ENCODE measurements at places on chromosomes 2 and 18.

GRCh38 chr2:112997151-112997550, 8.1 kb upstream of the IL36A start:
- no peak for DNase-seq

DNA sequence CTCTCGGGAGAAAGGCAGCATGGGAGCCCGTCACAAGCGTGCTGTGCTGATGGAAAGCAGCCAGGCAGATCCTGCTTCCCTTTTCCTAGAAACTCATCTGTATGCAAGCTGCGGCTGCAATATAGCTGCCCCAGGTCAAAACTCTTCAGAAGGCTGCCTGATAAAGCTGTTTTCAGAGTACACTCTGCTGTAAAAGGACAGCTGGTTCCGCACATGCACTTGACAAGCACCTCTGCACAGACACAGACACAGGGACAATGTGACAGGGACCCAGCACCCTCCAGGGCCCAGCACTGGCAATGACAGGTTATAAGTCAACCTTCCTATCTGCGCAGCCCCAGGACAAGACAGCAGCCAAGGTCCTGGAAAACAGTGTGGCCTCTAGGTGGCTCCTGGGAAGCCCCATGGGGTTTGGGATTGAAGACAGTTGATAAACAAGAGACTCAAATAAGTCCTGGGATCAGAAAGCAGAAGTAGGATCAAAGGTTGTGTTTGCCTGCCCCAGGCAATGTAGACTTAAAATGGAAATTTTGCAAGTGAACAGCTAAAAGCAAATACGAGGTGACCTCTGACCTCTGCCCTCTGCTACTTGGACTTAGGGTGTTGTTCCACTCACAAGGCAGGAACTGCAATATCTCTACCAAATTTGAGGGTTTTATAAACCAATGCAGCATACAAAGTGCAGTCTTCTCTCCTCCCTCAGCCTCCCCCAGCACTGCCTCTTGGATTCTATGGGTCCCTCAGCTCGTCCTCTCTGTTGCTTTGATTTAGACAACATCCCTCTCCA, 16.9 kb downstream of the SLC66A2 start:
- DNase-seq: no peak

- no peak for DNase-seq
Observed at GRCh38 chr2:235026649-235027557, 75.1 kb downstream of the SH3BP4 start.

GRCh38 chr18:26356045-26356785, 130.0 kb downstream of the TAF4B start:
- no peak for DNase-seq

GRCh38 chr2:156456616-156457015, 20.4 kb downstream of the GPD2 start:
- DNase-seq: no peak

DNA sequence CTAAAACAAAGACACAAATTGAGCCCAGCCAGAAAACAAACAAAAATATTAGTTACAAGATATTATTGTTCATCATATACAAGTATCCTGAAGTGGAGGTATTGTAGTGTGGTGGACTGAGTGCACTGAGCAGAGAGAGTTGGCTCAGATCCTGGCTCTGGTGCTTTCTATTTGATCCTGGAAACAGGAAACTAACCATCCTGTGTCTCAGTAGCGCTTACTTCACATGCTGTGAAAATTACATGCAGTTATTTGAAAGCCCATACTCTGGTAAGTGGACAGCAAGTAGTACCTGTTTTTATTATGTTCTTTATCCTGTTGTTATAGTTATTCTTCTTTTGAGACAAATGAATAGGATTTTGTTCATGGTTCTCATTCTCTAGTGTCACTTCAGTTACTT, 84.3 kb upstream of the CRIM1 start:
- DNase-seq: no peak

GRCh38 chr18:21315741-21316197, 73.7 kb downstream of the GREB1L start:
- no peak for DNase-seq

DNA sequence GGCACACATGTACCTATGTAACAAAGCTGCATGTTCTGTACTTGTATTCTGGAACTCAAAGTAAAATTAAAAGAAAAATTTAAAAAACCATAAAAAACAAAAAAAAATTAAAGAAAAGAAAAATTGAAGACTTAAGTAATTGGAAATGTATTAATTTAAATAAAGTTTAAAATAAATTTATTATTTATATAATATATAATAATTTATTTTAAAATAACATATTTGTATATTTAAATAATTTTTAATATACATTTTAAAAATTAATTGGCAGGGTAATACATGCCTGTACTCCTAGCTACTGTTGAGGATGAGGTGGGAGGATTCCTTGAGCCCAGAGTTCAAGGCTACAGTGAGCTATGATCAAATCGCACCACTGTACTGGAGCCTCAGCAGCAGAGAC, 1830.6 kb upstream of the CELF4 start:
- DNase-seq: no peak

DNA sequence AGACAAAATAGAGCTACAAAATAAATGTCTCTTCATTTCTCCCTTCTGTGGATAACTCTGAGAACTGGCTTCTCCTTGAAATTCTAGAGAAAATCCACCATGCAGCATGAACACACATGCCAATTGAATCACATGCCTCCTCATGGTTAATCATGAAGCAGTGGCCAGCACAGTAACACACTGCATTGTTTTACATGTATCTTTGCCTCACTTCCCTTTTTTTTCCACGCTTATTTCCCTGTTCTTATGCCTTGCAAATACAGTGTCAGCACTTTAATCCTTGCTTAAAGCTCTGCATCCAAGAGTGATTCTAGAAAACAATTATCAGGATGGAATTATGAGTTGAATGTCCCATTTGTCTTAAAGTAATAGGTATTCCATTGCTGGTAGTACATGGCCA, 50.3 kb upstream of the ZBTB7C start:
- DNase-seq: no peak

DNA sequence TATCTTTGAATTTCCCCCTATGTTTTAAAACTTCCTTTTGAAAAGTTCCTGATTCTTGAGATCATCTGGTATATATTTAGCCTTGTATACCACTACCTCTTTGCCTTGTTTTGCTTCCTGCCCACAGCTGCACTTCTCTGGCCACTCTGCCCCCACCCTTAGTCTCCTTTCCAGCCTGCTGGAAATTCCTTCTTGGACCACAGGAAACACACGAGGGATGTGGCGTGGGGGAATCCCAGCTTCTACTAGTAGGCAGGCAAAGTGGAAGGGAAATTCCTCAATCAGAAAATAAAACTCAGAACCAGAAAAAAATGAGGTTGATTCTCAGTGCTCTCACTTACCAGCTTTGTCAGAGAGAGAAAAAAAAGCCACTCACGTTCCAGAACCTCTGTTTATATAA, 13.4 kb downstream of the IL18RAP start:
- DNase-seq: no peak

DNA sequence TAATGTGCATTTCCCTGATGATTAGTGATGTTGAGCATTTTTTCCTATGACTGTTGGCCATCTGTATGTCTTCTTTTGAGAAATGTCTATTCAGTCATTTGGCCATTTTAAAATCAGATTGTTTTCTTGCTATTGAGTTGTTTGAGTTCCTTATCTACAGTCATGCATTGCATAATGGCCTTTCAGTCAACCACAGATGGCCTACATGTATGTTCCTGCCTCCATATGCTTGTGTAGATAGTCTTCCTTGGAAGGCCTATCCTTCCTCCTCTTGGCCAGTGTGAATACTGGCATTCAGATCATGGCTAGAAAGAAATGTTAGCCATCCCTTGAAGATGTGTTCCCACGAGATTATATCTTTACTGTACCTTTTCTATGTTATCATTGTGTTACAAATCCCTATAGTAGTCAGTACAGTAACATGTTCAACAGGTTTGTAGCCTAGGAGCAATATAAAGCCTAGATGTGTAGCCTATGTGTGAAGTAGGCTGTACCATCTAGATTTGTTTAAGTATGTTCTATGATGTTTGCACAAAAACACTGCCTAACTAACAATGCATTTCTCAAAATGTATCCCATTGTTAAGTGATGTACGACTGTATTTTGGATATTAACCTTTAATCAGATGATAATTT, 65.6 kb upstream of the CD302 start:
- no peak for DNase-seq

DNA sequence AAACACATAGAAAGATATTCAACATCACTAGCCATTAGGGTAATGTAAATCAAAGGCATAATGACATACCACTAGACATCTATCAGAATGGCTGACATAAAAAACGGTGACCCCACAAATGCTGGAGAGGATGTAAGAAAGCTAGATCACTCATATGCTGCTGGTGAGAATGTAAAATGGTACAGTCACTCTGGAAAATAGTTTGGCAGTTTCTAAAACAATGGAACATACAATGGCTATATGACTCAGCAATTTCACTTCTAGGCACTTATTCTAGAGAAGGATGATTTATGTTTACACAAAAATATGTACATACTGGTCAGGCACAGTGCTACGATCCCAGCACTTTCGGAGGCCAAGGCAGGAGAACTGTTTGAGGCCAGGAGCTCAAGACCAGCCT, 87.3 kb downstream of the COLEC12 start:
- DNase-seq: no peak

DNA sequence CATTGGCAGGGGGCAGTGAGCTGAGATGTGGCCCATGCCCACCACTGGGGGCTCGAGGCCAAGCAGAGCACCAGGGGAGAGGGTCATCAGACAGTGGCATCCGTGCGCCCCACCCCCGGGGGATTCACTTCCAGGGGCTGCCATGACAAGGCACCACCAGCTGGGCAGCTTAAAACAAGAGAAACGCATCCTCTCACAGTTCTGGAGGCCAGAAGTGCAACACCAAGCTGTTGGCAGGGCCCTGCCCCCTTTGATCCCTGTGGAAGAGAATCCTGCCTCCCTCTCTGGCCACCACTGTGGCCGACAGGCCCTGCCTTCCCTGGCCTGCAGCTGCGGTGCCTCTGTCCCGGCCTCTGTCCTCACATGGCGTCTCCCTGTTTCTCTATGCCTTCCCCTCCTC, 187.7 kb upstream of the ID2 start:
- DNase-seq: no peak

DNA sequence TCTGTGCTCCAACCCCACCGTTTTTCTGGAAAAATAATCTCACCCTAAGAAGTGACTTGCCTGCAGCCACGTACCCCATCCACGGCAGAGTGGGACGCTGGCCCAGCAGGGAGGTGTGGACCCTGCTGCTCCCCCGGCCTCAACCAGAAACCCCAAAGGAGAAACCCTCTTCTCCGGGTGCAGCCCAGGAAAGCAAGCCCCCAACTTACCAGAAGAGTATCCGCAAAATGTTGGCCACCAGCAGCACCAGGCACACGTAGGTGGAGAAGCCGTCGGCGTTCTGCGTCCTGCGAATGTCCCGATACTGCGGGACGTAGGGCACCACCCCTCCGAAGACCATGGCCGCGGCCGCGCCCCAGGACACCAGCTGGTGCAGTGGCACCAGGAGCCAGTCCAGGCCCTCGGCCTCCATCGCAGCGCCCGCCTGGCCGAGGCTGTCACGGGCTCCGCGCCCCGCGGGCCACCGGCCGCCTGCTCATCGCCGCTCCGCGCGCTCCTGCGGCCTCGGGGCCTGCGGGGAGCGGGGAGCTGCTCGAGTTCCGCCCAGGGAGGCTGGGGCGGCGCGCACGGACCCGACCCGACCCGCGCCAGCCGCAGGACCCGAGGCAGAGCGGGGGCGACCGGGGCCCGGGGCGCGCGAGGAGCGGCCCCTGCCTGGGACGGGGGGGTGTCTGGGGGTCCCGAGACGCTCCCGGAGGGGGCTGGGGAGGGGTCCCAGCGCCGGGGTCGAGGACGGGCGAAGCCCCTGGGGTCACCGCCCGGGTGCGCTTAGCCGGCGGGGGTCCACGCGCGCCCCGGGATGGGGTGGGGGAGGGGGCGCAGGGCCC, 725 bp downstream of the SLC66A2 start:
- no peak for DNase-seq

GRCh38 chr2:127194447-127194846, 25.7 kb downstream of the CYP27C1 start:
- DNase-seq: no peak

- DNase-seq: no peak
Observed at GRCh38 chr2:112137516-112138158, 548 bp upstream of the FBLN7 start.

- no peak for DNase-seq
Observed at GRCh38 chr2:126921066-126921465, 22.4 kb downstream of the TEX51 start.

GRCh38 chr18:61892683-61893308, at the start of gene RNF152:
RNF152 (minus strand) TSS chr18:61893007; CDS start chr18:61816463, 76,544 bp downstream.
- no peak for DNase-seq

- no peak for DNase-seq
Observed at GRCh38 chr2:190214426-190215194, 105.0 kb downstream of the HIBCH start.

DNA sequence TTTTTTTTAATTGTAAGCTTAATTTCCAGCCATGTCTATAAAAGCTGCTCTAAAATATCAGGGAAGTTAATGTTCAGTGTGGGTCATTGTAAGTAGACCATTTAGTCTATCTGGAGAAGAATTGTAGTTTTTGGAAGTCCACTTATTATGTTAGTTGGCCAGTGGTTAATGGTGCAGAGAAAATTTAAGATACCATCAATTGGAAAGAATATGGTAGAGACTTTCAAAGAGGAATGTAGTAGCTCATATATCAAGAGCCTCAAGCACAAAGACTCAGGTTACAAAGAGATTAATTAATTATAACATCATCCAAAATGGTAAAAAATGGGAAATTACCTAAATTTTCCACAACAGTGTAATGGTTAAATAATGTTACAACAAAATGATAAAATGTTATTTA, 127.8 kb upstream of the CAVIN2 start:
- DNase-seq: no peak

- no peak for DNase-seq
Observed at GRCh38 chr2:10557506-10558265, 109.6 kb upstream of the ODC1 start.

DNA sequence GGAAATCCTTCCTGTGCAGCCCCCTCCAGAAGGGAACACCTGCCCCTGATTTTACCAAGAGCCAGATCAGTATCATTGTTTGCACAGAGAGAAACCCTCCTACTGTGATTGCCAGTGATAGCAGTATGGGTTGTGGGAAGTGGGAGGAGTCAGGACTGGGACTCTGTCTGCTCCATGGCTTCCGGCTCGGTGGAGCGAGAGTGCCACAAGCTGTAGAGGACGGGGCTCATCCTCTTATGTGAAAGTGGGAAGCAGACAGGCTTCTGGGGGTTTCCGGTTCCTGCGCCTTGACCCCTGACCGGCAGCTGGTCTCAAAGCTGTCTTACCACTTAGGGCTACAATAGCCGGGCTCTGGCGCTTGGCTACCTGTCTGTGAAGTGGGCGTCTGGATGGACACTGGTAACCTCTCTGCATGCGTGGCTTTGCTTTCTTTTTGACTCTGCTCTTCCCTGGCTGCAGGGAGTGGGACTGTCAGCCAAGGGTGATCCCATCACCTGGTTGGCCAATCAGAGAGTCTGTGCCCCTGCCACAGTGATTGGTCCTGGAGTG, 79.7 kb downstream of the BCL2L11 start:
- DNase-seq: no peak
